ENCODE measurements at places on chromosomes 7 and 10.

DNA sequence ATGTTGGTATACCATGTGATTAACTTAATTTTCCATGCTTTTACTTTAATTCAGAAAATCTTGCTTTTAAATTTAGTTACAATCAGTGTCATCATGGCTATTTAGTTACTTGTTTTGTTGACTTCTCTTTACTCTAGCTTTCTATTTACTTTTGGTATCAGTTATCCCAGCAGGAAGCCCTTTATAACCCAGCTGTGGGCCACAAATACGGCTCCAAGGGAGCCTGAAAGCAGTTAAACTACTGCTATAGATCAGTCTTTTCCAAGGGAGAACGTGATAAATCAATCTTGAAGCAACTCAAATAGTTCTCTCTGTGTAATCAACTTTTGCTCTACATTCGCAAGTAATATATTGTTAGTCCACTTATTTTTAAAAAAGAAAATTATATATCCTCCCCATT is 287.4 kb downstream of the CACNA2D1 start:
- DNase-seq, result no peak

DNA sequence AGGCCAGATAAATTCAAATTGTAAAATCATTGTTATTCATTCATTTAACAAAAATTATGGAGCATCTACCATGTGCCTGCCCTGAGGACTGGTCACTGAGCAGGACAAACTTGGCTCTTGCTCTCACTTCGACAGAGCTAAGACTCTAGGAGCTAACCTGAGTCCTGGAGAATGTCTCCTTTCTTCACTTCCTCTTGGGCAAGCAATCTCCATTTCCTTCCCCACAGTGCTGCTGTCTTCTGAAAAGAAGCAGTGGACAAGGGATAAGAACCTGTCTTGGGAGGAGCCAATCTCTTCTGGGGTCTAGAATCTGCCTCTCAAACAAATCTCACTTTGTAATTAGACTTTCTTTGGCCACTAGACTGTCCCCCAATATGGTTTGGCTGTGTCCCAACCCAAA is 76.2 kb upstream of the PLXNA4 start:
- no peak for DNase-seq

- no peak for DNase-seq
Observed at GRCh38 chr10:103232131-103232673, 13.5 kb upstream of the RPEL1 start.

DNA sequence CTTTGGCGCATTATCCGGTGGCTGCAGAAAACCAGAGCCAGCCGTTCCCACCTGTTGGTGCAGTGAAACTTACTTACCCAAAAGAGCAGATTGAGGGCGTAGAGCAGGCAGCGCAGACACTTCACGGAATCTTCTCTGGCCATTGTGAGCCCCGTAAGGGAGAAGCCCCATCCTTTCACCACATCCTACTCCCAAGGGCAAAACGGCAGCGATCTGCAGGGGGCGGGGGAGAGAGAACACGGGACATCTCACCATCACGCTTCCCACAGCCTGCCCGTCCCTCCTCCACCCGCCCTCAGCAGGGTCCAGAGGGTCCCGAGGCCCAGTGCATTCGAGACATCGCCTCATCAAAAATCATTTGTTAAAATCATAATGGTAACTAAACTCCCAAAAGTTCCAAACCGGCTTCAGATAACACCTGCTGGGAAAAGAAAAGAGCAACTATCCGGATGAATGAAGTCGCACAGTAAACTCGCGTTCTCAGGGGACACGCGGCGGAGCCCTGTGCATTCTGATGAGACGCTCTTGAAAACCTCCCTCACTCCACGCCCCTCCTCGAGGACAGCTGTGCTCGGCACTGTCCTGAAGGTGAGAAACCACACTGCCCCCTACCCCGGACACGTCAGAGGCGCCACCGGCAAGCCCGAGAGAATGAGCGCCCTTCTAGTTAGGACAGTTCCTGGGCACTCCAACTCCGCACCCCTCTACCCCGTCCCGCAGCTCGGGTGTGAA is 1.2 kb downstream of the TSPAN12 start:
- peak; percentile 61 for DNase-seq

DNA sequence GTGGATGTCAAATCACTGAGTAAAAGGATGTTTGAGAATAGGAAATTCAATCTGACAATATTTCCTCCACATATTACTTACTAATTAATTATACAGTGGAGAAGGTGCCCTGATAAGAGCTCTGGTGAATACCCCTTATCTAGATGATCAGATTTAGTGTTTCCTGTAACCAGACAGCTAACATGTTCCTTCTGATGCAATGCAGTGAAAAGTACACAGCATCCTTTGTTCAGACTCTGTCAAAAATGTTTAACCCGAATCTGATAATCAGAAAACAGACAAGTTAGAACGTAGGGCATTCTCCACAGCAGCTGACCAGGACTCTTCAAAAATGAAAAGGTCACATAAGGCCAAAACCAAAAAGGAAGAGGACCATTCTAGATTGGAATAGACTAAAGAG is 46.2 kb downstream of the WDR11 start:
- no peak for DNase-seq

DNA sequence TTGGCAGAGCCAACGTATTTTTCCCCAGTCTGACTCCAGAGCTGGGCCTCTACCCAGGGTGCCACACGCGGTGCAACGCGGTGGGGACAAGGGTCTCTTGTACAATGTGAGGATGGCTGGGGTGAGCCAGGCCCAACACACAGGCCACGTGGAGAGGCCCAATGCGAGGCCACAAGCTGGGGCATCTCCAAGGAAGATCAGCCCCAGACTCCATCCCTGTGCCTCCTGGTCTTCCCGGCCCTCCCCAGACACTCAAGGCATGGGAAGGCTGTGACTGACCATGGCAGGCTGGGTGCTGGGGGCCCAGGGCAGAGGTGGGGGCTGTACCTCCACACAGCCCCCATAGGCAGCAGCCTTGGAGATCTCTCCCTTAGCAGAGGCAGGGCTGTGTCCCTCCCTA is 135.3 kb upstream of the FAM20C start:
- peak; percentile 15 for DNase-seq

DNA sequence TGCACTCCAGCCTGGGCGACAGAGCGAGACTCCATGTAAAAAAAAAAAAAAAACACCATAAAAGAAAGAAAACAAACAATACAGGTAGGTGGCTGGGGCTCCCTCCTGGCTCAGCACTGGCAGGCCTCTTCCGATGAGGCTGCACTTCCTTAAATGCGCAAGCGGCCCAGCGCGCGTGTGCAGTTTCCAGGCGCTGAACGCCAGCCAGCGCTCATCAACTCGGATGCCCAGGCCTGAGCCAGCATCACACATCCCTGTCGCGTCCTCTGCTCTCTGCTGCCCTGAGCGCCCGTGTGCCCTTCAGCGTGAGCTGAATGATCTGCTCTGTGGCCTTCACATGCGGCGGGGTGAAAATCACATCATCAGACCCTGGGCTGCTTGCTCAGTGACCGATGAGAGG is 31.8 kb downstream of the NUDT1 start:
- no peak for DNase-seq

DNA sequence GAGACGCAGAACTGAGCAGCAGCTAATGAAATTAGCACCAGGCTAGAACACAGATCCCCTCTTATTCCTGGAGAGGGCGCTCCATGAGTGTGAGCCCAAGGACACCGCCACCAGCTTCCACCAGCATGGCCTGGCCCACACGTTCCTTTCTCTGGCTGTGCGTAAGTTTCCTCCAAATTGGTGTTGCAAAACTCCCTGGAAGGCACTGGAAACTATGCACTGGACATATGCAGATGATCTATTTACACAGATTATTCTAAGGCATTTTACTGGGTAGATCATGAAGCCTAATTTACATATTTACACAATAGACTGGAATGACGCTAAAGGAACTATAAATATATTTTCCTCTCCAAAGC is 455.6 kb upstream of the FOXK1 start:
- DNase-seq, result no peak

DNA sequence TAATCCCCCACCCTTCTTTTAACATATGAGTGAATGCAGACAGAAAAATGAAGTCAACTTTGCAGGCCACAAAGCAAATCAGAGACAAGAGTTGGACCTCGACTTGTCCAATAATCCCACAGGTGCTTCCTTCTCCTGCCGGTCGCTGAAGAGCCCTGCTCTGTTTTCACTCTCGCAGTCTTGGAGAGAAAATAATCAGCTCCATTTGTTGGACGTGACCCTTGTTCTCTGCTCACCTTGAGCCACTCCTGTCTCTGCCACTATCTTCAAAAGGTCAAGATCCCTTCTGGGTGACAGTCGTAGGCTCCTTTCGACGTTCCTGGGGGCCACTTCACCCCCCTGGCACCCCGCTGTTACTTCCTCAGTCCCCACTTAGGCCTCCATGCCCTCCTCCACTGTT is 2.8 kb upstream of the KLF6 start:
- DNase-seq, result no peak

DNA sequence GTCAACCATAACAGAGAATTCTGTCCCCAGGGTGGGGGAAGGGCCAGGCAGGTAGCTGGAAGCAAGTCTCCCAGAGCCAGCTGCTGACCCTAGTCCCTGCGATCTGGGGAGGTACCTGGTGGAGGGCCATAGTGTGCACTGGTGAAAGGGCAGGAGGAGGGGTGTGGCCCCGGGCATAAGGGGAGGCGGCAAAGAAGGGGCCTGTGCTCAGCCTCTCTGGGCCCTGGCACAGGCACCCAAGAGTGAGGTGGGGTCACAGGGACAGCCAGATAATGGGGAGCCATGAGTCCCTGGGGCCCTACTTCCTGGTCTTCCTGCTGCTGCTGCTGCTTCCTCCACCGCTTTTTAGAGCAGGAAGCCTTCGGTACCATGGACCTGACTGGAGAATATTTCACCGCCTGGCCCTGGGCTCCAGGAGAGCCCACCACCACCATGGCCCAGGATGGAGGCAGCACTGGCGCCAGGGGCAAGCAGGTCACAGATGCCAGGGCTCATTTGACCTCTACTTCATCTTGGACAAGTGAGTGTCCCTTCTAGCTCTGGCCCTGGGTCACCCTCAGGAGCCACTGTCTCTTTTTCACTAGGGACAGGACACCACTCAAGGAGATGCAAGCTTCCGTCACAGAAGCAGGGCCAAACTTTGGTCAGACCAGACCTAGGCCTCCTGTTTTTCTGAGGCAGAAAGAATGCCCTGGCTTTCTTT is at the start of gene ANTXRL:
ANTXRL (plus strand) TSS at position 7 of the 703 bp plus-strand sequence; CDS start at position 273, 266 bp downstream.
- no peak for DNase-seq

DNA sequence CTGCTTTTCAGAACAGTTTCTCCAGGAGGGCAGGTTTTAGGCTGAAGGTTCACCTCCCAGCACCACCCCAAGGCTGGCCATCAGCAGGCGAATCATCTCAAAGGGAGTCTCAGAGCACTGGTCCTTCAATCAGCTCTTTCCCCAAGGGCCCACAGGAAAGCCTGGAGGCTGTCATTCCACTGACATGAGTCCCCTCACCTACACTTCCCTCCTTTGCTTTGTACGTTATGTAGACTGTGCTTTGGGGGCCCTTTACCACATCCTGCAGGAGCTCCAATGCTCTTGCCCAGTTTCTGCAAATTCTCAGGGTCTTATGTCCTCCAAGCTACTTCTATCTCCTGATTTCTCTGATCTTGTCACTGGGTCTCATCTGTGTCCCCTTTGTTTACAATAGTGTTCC is 15.4 kb downstream of the WDFY4 start:
- no peak for DNase-seq

- DNase-seq, result no peak
Observed at GRCh38 chr10:75014516-75015230, 96.8 kb upstream of the SAMD8 start.

Data from left ventricle myocardium superior (tissue), 1 donor.